NCI-H1105 treated with DMSO at 0.1 percent for 48 hours (cell line): ENCODE measurements at places on chromosomes 7 and 10.
A peak's percentile ranks its signal among the peaks of the same experiment; 100 is the strongest.

DNA sequence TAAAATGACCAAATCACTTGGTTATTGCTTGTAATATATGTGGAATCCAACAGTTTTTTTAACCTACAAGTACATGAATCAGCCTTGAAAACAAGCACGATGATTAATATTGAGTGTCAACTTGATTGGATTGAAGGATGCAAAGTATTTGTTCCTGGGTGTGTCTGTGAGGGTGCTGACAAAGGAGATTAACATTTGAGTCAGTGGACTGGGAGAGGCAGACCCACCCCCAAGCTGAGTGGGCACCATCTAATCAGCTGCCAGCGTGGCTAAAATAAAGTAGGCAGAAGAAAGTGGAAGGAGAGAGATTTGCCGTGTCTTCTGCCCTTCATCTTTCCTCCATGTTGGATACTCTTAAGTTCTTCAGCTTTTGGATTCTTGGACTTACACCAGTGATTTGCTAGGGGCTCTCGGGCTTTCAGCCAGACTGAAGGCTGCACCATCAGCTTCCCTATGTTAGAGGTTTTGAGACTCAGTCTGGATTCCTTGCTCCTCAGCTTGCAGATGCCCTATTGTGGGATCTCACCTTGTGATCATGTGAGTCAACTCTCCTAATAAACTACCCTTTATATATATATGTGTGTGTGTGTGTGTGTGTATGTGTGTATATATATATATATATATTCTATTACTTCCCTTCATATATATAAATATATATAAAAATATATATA is 118.4 kb upstream of the WDR11 start:
- no peak for DNase-seq

DNA sequence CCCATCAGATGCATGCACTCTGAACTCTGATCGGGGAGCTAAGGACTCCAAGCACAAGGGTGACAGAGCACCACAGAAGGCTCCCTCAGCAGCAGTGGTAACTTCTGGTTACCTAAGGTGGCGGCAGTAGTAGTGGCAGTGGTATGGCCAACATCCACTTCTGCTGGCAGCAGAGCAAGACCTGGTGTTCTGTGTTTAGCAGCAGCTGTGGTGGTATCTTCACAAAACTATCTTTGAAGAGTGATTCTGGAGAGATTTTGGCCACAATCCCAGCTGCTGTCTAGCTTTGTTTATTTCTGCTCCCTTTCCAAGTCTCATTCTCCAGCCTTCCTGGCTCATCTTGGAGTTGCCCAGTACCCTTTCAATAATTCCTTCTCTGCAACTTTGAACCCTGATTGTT is 102.4 kb upstream of the LRGUK start:
- no peak for DNase-seq

DNA sequence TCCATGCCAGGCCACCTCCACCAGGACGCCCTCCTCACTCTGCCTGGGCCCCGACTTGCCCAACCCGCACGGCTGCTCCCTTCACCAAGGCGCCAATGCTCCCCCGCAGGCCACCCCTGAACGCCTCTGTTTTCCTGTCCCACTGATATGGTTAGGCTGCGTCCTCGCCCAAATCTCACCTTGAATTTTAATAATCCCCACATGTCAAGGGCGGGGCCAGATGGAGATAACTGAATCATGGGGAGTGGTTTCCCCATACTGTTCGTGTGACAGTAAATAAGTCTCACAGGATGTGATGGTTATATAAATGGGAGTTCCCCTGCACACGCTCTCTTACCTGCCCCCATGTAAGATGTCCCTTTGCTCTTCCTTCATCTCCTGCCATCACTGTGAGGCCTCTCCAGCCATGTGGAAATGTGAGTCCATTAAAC is 29.8 kb downstream of the RSU1 start:
- no peak for DNase-seq

- no peak for DNase-seq
These were observed 107.7 kb downstream of the SEPTIN7 start for GRCh38 chr7:35908331-35909216.

DNA sequence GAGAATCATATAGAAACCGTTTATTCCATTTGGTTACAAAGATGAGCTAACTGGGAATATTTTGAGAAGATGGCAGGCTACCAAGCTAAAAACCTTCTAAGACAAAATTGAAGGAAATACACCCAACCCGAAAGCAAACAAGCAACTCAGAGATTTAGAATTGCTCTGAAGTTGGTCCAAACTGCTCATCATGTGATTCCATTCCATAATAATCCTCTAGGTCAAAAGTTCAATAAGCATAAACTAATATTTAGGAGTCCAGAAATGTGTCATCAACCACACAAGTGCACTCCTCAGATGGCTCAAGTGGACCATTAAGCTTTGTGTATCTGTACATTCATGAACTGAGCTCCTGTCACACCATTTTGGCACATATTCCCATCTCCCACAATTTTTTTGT is 28.7 kb downstream of the DGKI start:
- DNase-seq: no peak

- no peak for DNase-seq
These were observed 44.2 kb downstream of the JMJD1C start for GRCh38 chr10:63421591-63421990.

- DNase-seq: no peak
These were observed 277.1 kb downstream of the TCERG1L start for GRCh38 chr10:131034451-131034850.

DNA sequence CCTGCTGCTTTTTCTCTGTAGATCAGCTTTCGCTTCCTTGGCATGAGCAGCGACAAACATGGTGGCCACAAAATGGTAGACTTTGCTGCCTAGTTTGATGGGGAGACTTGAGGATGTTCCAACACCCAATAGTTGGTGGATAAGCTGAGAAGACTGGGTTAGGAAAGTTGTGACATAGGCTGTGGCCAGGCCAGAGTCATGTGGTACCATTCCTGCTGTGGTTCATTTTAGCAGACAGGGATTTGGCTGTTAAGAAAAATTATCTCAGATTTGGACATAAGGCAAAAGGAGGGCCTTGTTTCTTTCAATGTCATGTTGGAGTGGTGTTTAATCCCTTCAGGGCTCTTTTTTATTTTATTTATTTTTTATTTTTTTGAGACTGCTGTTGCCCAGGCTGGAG is 26.6 kb upstream of the FAM180A start:
- no peak for DNase-seq

GRCh38 chr7:17239683-17240521 is 58.5 kb upstream of the AHR start:
- no peak for DNase-seq

- DNase-seq: no peak
These were observed 37.0 kb upstream of the EGR2 start for GRCh38 chr10:62852961-62853702.

- no peak for DNase-seq
These were observed 92.7 kb upstream of the AKR1E2 start for GRCh38 chr10:4733150-4733842.

DNA sequence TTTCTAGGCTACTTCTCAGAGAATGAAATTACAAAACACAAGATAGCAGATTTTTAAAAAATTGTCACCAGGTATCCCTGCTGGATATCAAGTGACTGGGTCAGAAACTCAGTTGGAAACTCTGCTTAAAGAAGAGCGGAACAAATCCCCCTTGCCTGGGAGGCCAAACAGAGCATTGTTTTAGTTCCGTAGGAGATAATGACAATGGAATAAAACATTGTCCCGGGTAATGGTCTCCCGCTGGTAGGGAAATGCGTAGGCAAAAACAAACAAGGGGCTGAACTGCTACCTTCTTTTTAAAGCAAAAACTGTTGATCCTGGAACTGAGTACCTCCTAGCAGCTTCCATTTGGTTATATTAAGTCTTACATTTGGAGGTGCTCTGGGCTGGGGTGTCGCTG is 21.3 kb upstream of the VAX1 start:
- no peak for DNase-seq

- DNase-seq: no peak
These were observed 15.1 kb downstream of the PRSS2 start for GRCh38 chr7:142785841-142786250.

GRCh38 chr7:50349963-50350944 is 45.7 kb downstream of the IKZF1 start:
- no peak for DNase-seq

- no peak for DNase-seq
These were observed 460.2 kb downstream of the GRM8 start for GRCh38 chr7:126792521-126792920.

- no peak for DNase-seq
These were observed 254.8 kb upstream of the ZNF32 start for GRCh38 chr10:43903451-43903850.

DNA sequence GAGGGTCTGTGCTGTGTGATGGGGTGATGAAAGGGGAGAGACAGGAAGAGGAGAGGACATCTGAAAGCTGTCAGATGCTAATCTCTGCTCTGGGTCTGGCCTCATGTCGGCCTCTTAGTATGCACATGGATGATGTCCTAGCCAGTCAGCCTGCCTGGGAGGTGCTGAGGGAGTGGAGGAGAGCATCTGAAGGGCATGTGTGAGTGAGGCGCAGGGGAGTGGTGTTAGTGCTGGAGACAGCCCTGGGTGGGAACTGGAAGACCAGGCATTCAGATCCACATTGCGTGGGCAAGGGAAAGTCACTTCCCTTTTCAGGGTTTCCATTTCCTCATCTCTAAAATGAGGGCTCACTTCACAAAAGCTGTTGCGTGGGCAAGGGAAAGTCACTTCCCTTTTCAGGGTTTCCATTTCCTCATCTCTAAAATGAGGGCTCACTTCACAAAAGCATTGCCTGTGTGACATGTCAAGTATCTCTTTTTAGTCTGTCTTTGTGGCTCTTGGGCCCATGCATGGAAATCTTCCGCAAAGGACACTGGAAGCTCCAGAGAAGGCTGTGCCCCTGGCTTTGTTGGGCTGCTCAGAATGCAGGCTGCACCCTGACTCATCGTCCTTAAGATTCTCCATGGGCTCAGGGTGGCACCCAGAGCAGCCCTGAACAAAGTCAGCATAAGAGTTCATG is 10.0 kb downstream of the SFTPD start:
- DNase-seq: no peak

DNA sequence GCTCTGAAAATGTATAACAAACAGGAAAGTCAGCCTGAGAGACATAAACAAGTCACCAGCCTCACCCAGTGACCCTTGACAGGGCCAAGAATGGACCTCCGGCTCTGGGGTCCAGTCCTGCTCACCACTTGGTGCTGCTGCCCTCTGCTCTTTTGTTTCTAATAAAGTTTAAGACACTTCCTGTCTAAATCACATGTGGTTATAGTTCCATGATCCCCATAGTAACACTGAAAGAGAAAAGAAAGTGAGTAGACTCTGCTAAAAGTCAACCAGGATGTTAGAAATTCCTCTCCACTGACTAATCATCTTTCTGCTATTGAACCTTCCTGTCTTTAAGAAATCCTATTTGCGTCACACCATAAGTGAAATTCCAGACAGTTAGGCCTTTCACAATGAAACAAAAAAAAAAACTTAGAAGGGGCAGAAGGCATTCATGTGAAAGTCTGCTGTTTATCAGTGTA is 179.2 kb upstream of the BET1 start:
- DNase-seq: no peak

GRCh38 chr7:98329100-98329790 is 47.8 kb downstream of the BRI3 start:
- DNase-seq: no peak

DNA sequence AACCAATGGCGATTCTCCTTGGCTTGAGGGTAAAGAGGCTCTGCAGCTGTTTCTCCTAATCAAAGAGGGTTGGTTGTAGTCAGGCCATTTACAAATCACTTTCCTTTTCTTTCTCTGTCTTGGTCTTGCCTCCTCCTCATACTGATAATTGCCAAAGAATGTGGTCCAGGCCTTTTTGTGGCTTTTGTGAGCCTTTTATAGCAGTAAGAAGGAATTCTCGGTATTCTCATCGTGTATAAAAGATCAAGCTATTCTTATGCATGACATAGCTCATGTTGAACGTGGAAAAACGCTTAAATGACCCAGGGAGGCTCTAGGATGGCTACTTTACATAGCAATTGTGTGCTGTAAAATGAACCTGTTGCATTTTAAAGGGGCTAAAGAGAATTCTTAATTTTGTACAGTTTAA is 62.6 kb downstream of the RBM20 start:
- no peak for DNase-seq

- DNase-seq: no peak
These were observed 56.1 kb downstream of the MKI67 start for GRCh38 chr10:128070161-128070560.

- DNase-seq: no peak
These were observed 7.1 kb downstream of the CCDC126 start for GRCh38 chr7:23604296-23604640.

- peak; percentile 46 for DNase-seq
These were observed at the start of gene NANOS1 for GRCh38 chr10:119029613-119030420. Gene NANOS1 (plus strand): TSS chr10:119029714. CDS start chr10:119029802, 88 bp downstream.
